CD4-positive, alpha-beta T cell treated with Interferon gamma for 1 hour (primary cell): ENCODE measurements at places on chromosomes 2 and 18.

GRCh38 chr2:85758361-85759256, 4.8 kb downstream of the ATOH8 start:
- no peak for DNase-seq

- peak; percentile 62 for DNase-seq
These were observed 722 bp downstream of the BAZ2B start for GRCh38 chr2:159615367-159616285.

DNA sequence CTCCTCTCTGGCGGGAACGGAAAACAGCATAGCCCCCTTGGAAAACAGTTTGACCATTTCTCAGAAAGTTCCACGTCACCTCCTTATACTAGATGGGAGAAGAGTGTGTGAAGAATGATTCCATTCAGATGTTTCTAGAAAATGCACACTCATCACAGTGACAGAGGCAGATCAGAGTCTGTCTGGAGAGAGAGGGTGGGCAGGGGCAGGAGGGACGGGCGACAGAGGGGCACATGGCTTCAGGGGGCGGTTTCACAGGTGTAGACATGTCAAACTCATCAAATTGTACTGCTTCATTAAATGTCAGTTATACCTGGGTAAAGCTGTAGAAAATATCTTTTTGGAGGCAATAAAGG, 88.8 kb upstream of the TAF1B start:
- no peak for DNase-seq

GRCh38 chr2:28286678-28287077, 106.0 kb upstream of the FOSL2 start:
- no peak for DNase-seq

DNA sequence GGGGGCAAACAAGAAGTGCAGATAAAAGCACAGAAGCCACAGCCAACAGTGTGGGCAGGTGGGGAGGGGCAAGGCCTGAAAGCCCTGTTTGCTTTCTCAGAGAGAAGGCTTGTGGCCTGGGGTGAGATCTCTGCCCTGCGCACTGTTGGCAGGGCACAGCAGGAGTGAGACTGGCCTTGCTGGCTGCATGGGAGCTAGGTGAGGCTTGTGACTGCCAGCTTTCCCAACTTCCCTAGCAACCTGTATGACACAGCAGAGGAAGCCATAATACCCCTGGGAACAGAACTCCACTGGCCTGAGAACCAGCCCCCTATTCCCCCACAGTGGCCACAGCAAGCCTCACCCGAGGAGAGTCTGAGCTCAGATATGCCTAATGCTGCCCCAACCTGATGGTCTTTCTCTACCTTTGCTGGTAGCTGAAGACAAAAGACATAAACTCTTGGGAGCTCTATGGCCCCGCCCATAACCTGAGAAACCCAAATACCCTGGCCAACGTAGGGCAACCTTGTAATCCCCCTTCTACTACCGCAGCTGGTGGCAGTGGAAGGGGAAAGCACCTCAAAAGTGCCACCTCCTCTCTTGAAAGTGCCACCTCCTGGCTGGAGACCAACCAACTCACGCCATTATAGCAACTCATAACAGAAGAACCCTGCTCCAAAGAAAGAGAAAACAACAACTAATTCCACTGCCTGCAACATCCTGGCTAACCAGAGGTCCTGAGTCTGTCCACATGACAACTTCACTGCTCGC, 44.4 kb downstream of the LCT start:
- DNase-seq, result no peak

DNA sequence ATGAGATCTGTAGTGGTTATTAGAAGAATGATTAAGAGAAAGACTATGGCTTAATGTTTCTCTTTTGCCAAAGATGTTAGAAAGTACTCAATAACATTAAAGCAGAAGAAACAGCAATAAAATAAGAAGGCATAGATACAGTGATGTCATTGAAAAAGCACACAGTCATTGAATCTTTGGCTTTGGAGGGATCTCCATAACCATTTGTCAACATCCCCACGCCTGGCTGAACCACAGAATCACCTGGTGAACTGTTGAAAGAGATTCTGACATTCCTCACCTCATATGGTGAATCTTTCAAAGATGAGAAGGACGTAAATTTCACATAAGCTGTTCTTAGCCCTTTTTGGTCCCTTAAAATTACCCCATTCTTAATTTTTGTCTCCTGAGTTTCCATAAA, 324.6 kb upstream of the NRP2 start:
- DNase-seq, result no peak

GRCh38 chr18:26863122-26863879, 2.2 kb downstream of the AQP4 start:
- DNase-seq, result no peak

DNA sequence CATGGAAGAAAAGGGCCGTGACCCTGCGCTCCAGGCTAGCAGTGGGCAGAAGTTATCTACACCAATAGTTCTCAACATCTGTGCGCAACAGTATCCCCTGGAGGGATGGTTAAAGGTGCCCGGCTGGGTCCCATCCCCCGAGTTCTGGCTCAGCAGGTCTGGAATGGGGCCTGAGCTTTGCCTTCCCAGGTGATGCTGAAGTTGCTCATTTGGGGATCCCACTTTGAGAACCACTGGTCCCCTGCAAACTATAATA, 31.1 kb downstream of the DNMT3A start:
- no peak for DNase-seq

GRCh38 chr2:10272464-10272863, 30.2 kb upstream of the HPCAL1 start:
- DNase-seq, result no peak

- no peak for DNase-seq
These were observed 367.8 kb upstream of the HS6ST1 start for GRCh38 chr2:128686497-128686859.

GRCh38 chr2:187034434-187034833, 185.5 kb upstream of the ZSWIM2 start:
- no peak for DNase-seq
